ENCODE measurements at places on chromosomes 16 and 17.

DNA sequence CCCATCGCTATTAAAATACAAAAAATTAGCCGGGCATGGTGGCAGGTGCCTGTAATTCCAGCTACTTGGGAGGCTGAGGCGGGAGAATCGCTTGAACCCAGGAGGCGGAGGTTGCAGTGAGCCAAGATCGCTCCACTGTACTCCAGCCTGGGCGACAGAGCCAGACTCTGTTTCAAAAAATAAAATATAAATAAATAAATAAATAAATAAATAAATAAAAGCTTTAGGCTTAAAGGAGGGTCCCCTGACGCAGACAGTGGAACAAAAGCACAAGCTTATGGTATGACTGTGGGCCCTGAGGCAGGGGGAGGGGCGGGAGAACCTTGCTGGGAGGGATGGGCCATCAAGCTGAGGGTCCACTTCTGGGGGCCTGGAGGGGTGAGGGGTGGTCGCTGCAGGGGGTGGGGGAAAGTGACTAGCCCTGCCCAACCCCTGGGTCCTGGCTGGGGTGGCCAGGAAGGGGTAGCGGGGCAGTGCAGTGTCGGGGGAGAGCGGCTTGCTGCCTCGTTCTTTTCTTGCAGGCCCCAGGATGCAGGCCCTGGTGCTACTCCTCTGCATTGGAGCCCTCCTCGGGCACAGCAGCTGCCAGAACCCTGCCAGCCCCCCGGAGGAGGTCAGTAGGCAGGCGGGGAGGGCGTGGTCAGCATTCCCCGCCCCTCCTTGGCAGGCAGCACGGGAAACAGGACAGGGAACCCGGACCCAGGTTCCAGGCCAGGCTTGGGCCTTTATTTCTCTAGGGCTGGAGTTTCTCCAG is 4.7 kb downstream of the SERPINF1 start:
- DNase-seq = no peak

DNA sequence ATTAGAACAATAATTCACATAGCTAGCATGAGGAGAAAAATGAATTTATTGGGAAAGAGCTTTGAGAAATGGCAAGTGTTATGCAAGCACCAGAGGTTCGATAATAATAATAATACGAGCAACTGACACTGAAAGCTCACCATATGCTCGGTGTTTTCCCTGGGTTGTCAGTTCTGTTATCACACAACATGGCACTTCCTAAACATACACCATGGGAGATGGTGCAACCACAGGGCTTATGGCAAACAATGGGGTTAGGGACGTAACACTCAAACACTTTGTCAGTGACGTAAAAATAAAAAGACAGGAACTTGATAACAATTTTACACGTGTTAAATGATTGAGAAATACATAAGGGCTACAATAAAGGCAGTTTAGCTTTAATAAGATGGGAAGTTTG is 23.7 kb downstream of the OR1D5 start:
- no peak for DNase-seq

- no peak for DNase-seq
Observed at GRCh38 chr16:50275428-50276325, 9.3 kb downstream of the ADCY7 start.

DNA sequence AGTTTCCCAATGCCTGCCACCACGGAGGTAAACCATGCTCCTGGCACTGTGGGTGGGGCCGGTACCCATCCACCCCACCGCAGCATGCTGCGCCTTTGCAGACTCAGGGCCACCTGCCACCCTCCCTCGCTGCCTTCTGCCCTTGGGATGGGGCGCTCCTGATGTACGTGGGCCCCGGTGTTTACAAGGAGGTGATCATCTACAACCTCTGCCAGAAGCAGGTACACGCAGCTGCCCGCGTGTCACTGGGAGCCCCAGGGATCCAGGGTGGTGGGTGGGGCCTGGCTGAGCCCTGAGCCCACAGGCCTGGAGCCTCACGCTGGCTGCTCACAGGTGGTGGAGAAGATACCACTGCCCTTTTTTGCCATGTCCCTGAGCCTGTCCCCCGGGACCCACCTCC is 1.4 kb upstream of the RHOT2 start:
- no peak for DNase-seq

- no peak for DNase-seq
Observed at GRCh38 chr16:74868501-74868900, 93.9 kb upstream of the FA2H start.

GRCh38 chr16:88338896-88339295 is 43.9 kb upstream of the ZNF469 start:
- DNase-seq = no peak

DNA sequence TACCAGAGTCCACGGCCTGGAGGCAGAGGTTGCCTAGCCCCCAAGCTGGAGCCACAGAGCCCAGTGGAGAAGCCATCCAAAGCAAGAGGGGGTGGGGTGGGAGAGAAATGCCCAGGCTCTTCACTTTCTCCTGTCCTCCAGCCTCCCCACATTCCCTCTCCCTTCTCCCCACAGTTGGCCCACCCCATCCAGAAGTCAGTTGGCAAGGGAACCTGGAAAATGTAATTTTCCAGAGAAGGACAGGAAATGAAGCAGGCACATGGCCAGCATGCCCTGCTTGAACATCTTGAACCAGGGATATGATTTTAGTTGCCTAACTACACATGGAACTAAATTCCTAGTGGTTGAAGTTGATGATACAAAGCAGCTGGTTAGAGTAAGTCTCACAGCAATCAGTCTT is 73.3 kb upstream of the IRX6 start:
- no peak for DNase-seq

- no peak for DNase-seq
Observed at GRCh38 chr16:47132308-47132707, 11.4 kb downstream of the NETO2 start.

GRCh38 chr16:10896723-10897122 is 19.7 kb downstream of the CIITA start:
- no peak for DNase-seq

- DNase-seq = no peak
Observed at GRCh38 chr17:37605081-37605480, 4.1 kb downstream of the SYNRG start.

DNA sequence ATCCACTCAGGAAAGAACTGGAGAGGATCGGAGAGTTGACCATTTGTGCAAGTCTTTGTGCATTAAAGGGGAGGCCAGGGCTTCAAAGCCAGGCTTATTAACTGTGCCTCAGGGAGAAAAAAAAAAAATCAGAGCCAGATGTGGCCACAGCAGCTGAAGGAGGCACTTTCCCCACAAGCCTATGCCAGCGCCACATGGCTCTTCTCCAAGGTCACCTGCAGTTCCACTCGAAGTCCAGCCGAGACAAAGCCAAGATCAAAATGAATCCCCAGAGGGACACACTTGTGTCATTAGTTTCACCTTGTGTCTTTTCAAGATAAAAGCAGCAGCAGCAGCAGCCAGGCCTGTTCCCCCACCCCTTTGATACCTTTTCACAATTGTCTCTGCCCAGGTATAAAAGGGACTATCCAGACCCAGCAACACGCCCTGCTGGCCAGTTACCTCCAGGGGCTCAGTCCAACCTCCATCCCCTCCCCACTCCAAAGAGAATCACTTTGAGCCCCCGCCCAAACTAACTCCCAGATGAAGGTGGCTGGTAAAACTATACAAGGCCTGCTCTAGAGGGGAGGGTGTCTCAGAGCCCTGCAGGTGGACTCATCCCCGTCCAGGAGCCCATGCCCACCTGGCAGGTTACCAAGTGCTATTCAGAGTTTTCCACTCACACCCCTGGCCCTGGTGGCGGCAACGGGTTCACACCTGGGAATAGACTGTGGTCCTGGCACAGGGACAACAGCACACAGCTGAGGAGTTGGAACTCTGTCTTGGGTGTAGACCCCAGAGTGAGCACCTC is 29.2 kb downstream of the AXIN2 start:
- DNase-seq = no peak

DNA sequence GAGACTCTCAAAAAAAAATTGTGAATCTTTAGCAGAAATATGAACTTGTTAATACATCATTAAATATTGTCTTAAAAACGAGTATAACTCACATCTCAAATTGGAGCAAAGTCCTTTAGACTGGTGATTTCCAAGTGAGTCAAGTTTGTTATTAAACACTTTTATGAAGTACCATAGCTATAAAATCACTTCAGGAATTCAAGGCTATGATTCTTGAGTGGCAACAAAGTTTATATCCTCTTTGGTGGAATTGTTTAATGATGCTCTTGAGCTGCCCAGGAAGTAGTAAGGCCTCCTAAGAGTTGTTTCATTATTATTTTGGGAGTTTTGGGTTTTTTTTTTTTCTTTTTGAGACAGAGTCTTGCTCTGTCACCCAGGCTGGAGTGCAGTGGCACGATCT is 16.7 kb upstream of the BLMH start:
- no peak for DNase-seq

- DNase-seq = no peak
Observed at GRCh38 chr17:62715882-62716390, 88.5 kb downstream of the MRC2 start.

DNA sequence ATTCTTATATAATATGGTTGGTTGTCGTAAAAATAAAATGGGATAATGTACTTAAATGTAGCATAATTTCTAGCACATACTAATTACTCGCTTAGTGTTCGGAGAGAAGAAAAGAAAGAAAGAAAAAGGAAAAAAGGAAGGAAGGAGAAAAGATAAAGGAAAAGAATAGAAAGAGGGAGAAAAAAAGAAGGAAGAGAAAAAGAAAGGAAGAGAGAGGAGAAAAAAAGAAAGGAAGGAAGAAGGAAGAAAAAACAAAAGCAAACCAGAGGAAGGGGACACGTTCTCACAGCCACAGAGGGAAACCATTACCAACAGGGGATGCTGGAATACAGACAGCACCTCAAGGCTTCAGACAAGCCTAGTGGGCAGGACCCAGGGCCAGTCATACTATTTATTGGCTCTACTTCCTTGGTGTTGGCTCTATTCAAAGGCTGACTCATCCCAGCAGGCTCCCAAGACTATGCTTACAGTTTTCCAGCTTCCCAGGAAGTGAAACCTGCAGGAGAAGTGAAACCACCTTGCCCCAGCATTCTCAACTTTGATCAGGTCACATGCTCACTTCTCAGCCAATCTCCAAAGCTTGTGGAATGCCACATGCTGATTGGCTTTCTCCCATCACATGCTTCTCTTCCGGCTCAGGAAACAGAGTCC is 273.5 kb upstream of the IRX5 start:
- peak; percentile 33 for DNase-seq

DNA sequence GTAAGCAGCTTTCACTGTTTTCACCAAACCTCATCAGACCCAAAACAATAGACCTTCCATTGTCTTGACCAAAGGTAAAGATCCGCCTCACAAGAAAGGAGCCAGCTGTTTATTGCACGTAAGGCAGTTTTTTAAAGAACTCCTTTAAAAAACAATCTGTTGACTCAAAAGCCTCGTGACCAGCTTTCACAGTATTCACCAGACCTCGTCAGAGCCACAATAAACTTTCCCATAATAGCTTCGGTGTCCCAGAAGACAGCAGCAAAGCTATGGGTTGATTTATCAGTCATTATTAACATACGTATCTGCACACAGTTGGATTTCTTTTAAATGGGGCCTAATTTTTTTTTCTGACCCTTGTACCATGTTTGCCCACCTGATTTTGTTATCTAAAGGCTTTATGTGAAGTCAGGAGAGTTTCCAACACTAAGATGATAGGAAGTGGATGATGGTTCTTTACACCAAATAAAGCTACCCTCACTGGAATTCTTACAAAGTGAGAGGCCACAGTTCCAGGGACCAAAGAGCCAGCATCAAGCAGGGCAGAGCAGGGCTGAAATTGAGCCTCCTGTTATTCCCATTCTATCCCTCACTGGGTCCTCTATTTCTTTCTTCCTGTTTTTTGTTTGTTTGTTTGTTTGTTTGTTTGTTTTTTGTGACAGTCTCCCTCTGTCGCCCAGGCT is 17.6 kb upstream of the HELZ start:
- DNase-seq = no peak

DNA sequence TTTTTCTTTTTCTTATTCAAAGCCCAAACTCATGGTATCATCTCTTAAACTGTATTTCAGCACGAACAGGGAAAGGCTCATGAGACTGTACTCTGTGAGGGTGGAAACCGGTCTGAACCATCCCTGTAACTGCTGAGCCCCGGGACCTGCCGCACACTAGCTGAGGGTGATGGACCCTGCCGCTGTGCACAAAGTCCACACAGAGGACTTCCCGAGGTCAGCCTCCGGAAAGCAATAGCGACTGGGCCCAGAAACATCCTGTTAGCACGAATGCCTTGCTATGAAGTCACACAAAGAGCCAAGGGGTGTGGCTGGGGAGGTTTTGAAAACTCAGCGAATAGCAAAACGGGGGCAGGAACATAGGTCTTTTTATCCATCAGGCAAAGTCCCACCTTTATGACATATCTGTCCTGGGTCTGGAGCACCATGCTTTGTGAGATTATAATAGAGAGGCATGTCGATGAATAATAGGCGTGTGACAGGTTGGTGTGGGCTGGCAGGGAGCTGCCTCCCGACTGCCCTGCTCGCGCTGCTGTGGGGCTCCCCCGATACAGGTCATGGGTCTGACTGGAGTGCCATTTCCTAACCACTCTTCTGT is 33.4 kb downstream of the CDK5R1 start:
- DNase-seq = peak; percentile 70

- DNase-seq = no peak
Observed at GRCh38 chr17:61467416-61468262, 15.4 kb downstream of the TBX4 start.

GRCh38 chr17:43471585-43472160 is 12.1 kb upstream of the DHX8 start:
- no peak for DNase-seq

DNA sequence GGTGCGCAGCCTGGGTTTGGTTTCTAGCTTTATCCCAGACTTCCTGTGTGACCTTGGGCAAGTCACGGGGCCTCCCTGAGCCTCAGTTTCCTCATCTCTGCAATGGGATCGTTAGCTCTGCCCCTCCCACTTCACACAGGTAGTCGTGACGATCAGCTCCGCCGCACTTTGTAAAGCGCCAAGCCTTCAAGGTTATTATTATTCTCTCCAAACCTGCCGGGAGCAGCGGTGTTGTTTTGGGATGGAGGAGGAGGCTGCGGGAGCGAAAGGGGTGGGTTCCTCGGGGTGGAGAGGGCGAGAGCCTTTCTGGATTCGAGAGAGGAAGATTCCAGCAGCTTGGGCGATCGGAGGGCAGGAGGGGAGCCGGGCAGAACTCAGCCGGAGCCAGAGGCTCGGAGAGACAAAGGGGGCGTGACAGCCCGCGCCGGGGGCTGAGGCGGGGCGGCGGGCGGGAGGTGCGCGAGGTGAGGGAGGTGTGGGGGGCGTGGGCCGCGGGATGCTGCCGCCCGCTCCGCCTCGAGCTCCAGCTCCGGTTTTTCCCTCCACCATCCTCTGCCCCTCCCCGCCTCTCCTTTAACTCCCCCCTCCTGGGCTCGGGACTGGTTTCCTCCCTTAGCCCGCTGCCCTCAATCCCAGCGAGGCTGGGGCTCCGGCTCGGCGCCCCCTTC is at the start of gene EFNB3:
EFNB3 (plus strand) TSS at position 602 of the 668 bp plus-strand sequence. CDS start 397 bp downstream, outside the sequence.
- peak; percentile 57 for DNase-seq

GRCh38 chr16:57278494-57278893 is 6.0 kb downstream of the PLLP start:
- no peak for DNase-seq

DNA sequence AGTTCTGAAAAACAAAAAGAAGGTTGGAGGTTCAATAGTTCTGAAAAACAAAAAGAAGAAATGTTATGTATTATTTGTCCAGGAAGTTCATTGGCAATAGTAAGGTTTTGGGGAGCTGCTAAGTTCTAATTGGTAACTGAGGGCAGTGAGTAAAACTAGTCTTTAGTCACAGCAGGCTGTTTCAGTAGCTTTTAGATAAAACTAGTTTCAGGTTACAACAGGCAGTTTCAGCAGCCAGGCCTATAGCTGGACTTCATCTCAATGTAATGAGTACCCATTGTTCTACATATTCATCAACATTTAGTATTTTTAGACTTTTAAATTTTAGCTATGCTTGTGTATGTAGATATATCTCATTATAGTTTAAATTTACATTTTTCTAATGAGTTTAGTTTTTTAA is 639.3 kb downstream of the TOX3 start:
- DNase-seq = no peak

GRCh38 chr17:55830699-55831471 is 80.0 kb downstream of the PCTP start:
- no peak for DNase-seq

Measured in urothelium cell line (cell line).